ENCODE measurements at places on chromosomes 3 and 15.

DNA sequence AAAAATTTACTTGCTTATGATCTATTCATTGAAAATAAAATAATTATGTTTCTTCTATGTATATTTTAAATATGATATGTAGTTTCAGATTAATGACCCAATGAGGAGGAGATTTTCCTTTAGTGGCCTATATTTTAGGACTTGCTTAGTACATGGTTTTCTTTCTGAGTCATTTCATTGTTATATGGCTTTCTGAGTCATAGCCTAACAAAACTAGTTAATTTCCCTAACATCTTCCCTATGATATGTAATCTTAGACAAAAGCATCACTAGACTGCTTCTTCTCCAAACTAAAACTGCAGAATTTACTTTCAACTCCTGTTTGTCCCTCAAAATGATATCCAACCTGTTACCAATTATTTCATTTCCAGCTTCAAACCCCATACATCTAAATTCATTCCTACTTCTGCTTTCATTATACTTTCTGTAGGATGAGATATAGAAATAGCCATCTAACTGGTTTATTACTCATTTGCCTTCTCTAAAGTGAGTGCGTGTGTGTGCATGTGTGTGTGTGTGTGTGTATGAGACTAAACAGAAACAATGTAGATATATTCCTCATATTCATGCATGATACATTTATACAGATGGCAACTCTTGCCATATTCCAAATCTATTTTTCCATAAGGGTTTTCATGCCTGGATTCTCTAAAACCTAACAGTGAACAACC lies 915.0 kb upstream of the GBE1 start:
- no peak for DNase-seq

DNA sequence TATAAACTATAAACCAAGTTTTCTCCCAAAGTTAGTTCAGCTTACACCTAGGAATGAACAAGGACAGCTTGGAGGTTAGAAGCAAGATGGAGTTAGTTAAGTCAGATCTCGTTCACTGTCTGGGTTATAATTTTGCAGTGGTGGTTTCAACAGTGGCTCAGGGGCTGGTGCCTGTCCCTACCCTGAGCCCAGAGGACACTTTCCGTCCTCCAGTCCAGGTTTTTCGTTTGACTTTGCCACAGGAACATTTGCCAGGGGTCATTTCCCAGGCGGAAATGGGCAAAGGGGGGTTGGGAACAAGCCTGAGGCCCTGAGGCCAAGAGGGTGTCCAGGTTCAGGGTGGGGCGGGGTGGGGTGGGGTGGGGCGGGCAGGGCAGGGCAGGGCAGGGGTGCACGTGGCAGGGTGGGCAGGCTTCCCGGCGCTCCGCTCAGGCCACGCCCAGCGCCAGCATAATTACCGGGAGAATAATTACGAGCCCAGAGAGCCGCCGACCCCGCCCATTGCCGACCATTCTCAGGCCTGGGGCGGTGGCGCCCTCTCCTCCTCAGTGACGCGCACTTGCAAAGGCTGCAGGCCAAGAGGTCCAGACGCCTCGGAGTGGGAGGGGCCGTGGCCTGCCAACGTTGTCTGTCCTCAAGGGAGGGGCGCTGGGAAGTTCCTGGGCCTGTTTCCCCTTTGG lies 70.4 kb downstream of the KLF13 start:
- DNase-seq = peak; percentile 42

DNA sequence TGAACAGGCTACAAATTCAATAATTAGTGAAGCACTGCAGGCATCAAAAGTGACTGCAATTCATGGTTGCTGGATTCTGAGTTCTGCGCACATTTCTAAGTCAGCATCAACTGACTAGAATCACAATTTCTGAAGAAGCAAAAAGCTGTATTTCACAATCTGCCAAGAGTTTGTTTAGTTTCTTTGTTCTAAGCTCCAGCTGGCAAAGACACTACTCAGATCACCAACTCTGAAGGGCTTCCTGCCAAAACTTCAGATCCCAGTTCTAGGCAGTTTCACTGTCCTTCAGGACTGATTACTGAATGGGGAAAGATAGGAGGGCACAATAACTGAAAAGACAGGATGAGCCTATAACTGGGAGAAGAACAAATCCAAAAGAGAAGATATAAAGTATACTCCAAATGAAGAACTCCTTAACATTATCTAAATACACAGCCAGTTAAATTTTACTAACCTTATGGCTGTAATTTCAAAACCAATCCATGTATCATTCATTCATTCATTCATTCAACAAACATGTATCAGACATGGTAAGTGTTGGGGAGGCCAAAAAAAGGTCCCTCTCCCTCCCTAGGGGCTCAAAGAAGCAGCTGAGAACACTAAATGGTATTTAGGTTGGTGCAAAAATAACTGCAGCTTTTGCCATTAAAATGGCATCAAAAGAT lies 17.1 kb downstream of the TJP1 start:
- no peak for DNase-seq

- no peak for DNase-seq
Observed at GRCh38 chr3:17949101-17949500, 206.7 kb upstream of the TBC1D5 start.

GRCh38 chr15:100853676-100854440 lies 25.8 kb upstream of the ALDH1A3 start:
- no peak for DNase-seq

DNA sequence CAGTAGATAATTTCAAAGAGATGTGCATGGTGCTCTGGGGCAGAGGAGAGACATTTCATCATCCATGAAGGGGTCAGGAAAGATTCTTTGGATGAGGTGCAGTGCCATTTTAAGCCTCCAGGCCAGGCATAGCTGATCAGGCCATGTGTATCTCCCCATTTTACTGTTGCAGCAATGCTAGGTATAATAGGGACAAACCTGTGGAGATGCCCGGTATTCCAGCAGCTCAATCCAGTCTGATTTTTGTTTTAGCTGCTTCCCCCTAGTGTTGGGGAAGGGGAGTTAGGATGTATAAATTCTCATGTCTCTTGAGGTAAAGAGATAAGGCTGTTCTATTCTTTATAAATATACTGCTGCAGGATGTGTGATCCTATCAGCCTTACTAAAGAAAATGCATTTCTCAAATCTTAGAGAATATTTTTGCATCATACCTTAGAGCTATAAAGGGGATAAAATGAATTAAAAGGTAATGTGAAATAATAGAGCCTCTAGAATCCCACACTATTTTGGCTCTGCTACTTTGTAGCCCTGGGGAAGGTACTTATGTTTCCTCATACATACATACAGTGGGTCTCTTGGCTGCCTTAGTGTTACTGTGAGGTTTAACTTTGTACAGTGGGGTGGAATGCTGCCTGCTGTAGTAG lies 5.2 kb downstream of the CDV3 start:
- no peak for DNase-seq

- DNase-seq = no peak
Observed at GRCh38 chr3:98532275-98532637, 478 bp downstream of the GPR15 start.

GRCh38 chr3:187746442-187747281 lies 1.4 kb upstream of the BCL6 start:
- no peak for DNase-seq

- no peak for DNase-seq
Observed at GRCh38 chr3:156297582-156297981, 177.2 kb downstream of the KCNAB1 start.

- no peak for DNase-seq
Observed at GRCh38 chr3:187906416-187906815, 161.1 kb upstream of the BCL6 start.

DNA sequence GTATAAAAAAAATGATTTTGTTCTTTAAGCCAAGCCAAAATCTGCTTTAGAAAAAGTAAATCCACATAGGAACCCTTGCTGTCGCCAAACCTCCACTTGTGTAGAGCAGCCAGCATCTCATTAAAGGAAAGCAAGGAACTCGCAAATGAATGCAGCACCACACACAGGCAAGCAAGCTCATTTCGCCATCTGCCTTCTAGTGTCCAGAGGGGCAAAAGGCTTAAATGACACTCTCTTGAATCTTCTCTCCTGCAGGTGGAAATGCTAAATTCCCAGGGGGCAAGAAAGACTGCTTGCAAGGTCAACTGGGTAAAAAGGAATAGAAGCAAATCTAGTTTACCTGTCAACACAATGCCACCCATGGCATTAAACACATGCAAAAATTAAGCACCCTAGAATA lies 2.4 kb downstream of the MB21D2 start:
- DNase-seq = no peak

- no peak for DNase-seq
Observed at GRCh38 chr3:45180051-45180450, 33.9 kb upstream of the CDCP1 start.

Measured in germinal center (tissue), 1 donor.